ENCODE measurements at places on chromosomes 4 and X. TPM values are rescaled to one million over a fixed set of nuclear protein-coding genes. Genes with fewer than 3 reads are reported as not detected.

DNA sequence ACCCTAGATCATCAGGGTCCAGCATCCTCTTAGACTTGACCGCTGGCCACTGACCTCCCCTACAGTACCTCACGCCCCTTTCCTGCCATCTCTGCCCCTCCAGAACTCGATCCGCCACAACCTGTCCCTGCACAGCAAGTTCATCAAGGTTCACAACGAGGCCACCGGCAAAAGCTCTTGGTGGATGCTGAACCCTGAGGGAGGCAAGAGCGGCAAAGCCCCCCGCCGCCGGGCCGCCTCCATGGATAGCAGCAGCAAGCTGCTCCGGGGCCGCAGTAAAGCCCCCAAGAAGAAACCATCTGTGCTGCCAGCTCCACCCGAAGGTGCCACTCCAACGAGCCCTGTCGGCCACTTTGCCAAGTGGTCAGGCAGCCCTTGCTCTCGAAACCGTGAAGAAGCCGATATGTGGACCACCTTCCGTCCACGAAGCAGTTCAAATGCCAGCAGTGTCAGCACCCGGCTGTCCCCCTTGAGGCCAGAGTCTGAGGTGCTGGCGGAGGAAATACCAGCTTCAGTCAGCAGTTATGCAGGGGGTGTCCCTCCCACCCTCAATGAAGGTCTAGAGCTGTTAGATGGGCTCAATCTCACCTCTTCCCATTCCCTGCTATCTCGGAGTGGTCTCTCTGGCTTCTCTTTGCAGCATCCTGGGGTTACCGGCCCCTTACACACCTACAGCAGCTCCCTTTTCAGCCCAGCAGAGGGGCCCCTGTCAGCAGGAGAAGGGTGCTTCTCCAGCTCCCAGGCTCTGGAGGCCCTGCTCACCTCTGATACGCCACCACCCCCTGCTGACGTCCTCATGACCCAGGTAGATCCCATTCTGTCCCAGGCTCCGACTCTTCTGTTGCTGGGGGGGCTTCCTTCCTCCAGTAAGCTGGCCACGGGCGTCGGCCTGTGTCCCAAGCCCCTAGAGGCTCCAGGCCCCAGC lies 5.2 kb downstream of the FOXO4 start:
- DNase-seq, result no peak

DNA sequence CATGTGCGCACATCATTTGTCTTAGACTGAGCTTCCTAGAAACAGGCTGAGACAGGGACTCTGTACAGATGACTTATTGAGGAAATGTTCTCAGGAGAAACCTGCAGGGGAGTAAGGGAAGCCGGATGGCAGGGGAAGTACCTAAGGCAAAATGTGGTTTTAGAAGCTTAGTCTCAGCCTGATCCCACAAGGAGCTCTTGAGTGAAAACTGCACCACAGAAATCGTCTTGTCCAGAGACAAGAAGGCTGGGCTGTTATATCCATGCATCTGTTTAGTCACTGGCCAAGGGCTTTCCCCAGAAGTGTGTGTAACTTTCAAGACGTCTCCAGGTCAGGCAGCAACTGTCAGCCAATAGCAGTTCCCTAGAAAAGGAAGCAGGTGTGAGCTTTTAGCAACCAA lies 86.0 kb downstream of the FUNDC1 start:
- DNase-seq, result no peak

GRCh38 chrX:9180623-9181022 lies 146.7 kb upstream of the FAM9B start:
- DNase-seq, result no peak

FSTL5 gene
- total RNA-seq, result 0.32 TPM

Measured in fibroblast of villous mesenchyme (primary cell).